Foreskin melanocyte (primary cell): ENCODE measurements at places on chromosomes 1 and 21.
A peak's percentile ranks its signal among the peaks of the same experiment; 100 is the strongest.

DNA sequence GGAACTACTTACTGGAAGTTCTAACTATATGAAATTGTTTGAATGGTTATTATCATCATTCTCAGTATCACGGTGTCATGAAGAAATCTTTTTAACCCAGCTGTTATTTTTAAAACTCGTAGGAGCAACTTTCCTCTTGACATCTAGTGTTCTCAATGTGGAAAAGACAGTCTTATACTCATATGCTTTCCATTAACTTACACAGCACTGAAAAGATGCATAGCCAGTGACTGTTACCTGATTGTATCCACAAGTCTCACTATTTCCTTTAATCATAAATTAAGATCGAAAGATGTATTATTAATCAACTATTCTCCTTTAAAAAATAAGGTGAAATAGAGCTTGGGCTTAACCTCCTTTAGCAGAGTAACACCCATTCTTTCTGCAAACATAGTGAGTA, 59.7 kb upstream of the TNFSF4 start:
- no peak for DNase-seq

DNA sequence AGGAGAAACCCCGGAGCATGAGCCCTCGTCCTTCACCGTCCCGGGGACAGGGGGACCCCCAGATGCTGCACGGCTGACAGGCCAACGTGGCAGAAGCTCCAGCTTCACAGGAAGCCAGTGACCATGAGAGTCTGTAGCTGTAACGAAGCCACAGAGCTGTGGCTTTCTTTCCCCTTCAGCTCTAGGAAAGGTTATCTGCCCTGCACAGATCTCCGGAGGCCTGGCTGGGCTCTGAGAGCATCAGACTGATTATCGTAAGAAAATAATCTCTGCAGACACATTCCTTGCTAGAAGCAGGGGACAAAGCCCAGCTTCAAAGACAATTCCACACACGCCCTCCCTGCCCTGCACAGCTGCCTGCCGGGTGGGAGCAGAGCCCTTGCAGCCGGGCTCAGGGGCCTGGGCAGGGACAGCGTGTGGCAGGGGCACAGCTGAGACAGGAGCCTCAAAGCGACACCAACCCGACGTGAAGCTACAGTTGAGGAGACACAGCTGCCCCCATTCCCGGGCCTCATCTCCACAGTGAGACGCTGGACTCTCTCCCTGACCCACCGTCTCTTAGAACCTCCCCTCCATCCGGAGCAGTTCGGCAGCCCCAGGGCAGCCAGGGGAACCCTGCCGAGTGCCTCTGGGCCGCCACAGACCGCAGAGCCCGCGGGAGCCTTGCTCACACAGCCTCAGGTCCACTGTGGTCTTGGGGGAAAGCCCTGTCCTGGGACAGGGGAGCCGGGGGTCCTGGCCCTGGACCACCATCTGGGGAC, 30.6 kb downstream of the POFUT2 start:
- DNase-seq, result no peak

DNA sequence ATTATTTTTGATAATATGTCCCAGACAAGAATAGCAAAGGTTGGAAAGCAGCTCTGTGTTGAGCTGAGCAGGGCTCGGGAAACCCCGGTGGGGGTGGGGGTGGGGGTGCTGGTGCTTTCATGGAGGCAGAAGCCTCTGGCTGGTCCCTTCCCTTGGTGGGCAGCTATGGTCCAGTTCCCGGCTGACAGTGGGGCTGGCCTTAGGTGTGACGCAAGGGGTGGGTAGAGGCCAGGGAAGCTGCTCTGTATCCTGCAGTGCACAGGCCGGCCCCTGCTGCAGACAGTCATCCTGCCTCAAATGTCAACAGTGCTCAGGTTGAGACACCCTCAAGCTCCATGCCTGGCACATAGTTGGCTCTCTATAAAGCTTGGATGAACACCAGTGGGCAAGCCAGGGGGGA, 8.9 kb downstream of the ACTL8 start:
- DNase-seq, result no peak

DNA sequence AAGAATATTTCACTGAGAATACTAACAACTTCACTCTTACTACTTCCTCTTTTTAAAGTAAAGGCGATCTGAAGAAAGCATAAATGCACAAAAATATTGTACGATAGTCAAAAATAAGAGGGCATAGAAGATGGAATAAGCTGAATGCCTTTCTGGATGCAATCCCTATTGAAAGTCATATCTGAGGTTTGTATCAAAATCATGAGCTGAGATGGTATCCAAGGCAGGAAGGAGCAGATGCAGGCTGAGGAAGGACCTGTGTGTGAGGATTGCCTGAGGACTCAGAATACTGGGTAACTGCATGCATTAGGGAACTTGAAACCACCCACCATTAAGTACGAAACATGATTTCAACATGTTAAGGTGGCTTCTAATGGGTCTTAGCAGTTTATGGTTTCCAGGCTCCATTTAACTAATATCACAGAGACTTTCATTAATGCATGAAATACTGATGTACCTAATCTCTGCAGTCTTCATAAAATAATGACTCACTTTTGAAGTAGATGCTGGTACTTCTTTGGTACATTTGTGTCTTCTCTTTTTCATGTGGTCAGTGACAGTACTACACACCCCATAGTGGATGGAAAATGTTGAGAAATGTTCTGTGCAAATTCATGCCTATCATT, 29.6 kb upstream of the RGS1 start:
- DNase-seq, result no peak

DNA sequence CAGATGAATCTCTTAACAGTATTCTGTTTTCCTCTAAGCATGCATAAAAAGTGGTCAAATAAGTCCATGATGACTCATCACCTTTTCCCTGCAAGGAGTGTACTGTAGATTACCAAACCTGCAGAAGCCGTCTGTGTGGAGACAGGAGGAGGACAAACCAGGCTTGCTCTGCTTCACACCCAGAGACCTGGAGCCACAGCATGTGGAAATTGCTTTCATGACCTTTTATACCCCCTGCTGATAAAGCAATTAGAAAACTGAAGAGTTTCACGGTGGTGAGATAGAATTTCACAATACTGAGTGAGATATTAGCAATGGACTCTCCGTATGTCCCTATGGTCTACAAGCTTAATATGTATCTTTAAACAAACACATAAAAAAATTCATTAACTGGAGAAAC, 9.4 kb downstream of the CORT start:
- DNase-seq, result no peak

DNA sequence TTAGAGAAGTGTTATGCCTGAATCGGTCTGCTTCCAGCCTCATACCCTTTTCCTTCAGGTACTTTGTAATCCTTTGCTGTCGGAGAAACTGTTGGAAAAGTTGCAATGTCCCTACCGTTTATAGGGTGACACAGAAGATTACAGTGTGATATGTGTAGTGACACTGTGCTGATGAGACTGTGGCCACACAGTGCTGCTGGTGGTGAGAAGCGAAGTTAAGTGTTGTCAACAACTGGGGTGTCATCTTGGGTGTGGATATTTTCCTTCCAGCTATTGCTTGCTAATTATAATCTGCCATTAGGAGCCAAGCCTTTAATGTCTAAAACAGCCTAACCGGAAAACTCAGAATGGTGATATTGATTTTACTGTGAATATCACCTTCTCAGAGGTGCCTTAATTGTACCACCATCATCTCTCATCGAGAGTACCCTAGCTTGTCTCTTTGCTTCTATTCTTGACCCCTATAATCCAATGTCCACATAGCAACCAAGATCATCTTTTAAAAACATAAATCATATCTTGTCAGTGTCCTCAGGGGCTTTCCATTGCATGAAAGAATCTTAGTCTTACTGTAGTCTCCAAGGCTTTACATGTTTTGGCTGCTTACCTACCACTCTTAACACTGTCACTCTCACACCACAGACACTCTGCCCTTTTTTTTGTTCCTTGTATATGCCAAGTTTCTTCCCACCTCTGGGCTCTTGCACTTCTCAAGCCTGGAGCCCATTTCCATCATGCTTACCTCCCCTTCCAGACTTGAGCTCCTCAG, 89.4 kb upstream of the PGD start:
- no peak for DNase-seq

- DNase-seq, result no peak
Measured at GRCh38 chr21:45601551-45601950, 42.0 kb upstream of the PCBP3 start.

DNA sequence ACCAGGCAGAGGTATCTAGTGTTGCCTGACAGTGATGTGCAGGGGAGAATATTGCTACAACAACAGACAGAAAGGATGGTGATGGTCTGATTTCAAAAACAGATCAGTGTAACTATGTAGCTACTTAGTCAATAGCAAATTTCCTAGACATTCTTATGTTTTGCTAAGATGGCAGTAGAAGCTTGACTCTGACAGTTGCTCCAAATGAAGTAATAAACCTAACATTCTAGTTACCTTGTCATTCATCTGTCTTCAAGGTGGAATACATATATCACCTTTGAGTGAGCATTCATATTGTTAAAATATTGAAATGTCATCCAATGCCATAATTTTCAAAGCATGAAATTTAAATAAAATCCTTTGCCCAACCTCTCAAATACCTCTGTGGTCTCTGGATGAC, 617.4 kb downstream of the USP25 start:
- DNase-seq, result no peak

DNA sequence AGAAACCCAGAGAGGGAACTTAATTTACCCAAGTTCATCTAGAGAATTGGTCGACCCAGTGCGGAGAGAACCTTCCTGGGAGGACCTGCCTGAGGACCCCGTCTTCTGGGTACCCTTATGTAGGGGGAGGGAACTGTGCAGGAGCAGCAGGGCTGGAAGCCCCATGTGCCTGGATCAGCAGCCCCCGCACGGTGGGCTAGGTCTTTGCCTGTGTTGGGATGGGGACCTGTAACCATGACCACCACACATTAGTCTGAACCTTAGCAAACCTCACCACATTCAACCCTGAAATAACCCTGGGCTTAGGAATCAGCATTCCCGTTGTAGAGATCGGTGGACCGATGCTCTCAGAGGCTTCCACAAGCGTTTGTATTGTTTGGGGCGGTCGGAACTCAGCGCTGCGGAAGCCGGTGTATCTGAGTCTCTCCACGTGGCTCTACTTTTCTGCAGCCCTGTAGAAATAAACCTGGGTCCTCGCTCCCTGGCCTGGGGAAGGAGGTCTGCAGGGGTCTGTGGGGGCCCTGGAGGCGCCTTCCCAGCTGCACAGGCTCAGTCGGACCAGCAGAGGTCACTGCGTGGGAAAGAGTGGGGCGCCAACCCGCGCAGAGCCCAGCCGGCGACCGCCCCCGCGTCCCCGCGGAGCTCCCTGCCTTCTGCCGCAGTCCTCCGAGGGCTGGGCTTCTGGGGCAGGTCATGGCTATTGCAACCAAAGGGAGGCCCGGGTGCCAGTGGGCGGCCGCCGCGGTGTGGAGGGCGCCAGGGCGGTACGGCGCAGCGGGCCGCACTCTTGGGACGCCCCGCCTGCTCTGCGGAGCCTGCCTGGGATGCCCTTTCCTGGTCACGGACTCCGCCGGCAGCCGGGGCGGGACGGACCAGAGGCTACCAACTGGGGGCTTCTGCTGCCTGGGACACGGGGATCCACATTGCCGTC, 36.2 kb upstream of the KCNA10 start:
- DNase-seq, result peak; percentile 52

- DNase-seq, result no peak
Measured at GRCh38 chr1:200332716-200333115, 77.1 kb downstream of the ZNF281 start.

GRCh38 chr1:219292999-219293398, 119.3 kb downstream of the LYPLAL1 start:
- DNase-seq, result no peak

DNA sequence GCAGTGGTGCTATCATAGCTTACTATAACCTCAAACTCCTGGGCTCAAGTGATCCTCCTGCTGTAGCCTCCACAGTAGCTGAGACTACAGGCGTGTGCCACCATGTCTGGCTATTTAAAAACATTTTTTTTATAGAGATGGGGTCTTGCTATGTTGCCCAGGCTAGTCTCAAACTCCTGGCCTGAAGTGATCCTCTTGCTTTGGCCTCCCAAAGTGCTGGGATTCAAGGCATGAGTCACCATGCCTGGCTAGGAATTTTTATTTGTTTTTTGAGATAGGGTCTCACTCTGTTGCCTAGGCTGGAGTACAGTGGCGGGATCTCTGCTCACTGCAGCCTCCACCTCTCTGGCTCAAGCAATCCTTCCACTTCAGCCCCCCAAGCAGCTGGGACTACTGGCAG, 8.8 kb upstream of the RABGAP1L start:
- DNase-seq, result no peak

GRCh38 chr1:235923466-235924021, 56.8 kb upstream of the LYST start:
- no peak for DNase-seq

DNA sequence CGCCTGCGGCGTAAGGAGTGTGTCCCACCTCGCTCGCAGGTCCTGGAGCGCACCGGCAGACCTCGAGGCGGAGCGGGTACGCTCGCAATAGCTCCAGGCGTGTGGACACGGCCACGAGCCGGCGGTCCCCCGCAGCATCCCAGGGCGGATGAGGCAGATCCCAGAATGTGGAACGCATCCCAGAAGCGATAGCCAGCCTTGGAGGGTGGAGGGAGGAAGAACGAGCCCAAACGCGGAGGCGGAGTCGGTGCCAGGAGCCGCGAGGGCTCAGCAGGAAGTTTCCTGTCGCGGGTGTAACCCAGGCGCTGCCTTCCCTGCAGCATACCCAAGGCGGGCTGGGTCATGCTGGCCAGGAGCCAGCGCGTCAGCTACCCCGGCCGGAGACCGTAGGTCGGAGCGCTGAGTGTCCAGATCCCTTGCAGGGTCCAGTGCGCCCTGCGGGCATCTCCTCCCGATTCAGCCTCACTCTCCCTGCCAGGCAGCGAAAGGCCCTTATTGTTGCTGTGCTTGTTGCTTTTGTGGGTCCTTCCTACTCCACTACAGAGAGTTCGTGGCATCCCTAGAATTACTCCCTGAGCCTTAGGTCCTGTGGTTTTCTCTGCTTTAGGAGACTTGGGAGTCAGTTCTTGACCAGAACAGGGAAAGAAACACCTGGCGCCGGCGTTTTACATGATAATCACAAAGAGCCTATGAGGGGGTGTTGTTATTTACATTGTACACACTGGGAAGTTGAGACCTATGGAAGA, 27.7 kb downstream of the STYXL2 start:
- DNase-seq, result peak; percentile 54

GRCh38 chr1:54329312-54330003, 76.7 kb downstream of the SSBP3 start:
- DNase-seq, result no peak

GRCh38 chr1:12810691-12811408, 19.7 kb downstream of the PRAMEF1 start:
- DNase-seq, result no peak

DNA sequence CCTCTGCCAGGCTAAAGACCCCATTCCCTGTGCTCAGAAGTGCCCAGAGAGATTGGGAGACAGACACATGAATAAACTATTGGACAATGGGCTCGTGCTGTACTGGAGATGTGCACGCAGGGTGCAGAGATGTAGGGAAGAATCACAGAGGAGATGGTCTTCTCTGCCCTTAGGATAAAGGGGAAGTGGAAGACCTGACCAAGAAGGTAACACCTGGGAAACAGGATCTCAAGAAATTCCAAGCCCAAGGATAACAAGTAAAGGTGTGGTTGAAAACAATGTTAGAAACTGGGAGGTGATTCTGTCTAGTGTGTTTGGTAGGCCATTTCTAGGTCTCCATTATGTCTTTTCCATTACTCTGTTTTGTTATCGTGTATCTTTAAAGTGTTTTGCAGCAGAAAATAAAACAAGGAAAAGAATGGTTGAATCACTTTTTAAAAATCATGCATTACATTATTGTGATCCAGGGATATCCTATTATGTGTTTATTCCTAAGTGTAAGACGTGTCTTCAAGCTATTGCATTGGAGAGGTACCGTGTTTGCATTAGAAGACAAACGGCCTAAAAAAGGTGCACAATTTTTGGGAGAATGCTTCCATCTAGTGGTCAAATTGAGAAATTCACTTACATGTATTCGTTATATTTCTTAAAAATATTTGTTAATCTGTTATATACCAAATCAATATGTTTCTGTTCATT, 40.8 kb upstream of the KCTD3 start:
- peak; percentile 43 for DNase-seq
